Vagina (tissue), 2 donors: ENCODE measurements at places on chromosomes 12 and 14.

- no peak for DNase-seq
These were observed 67.0 kb downstream of the SYT1 start for GRCh38 chr12:78931466-78931990.

- no peak for DNase-seq
These were observed 20.8 kb downstream of the SAV1 start for GRCh38 chr14:50647282-50647681.

GRCh38 chr12:56629459-56630179 is 507 bp downstream of the BAZ2A start:
- DNase-seq, result no peak

GRCh38 chr12:94175763-94176668 is 27.6 kb downstream of the PLXNC1 start:
- DNase-seq, result no peak

- no peak for DNase-seq
These were observed 25.2 kb downstream of the PMCH start for GRCh38 chr12:102172436-102172835.
